Pons (tissue), 1 donor: ENCODE measurements at places on chromosomes 16 and 17.

GRCh38 chr16:72766506-72766905 is 281.4 kb downstream of the ZFHX3 start:
- DNase-seq: no peak

GRCh38 chr17:80328634-80329380 is 68.2 kb downstream of the RNF213 start:
- DNase-seq: no peak

- peak; percentile 97 for DNase-seq
Measured at GRCh38 chr16:82146957-82147356, 23.1 kb downstream of the MPHOSPH6 start.

- DNase-seq: no peak
Measured at GRCh38 chr17:70049801-70050591, 25.0 kb upstream of the KCNJ16 start.

GRCh38 chr16:14539631-14540030 is 90.4 kb downstream of the PARN start:
- no peak for DNase-seq
